ENCODE measurements at places on chromosomes 12 and 14. TPM values are rescaled to one million over a fixed set of nuclear protein-coding genes. Genes with fewer than 3 reads are reported as not detected.

GRCh38 chr12:62862259-62862881, 72.6 kb downstream of the PPM1H start:
- DNase-seq, result peak; percentile 38

Gene CHGA
- 0.52 TPM for total RNA-seq

GRCh38 chr12:607541-608001, 55.7 kb downstream of the NINJ2 start:
- DNase-seq, result peak; percentile 64

- DNase-seq, result peak; percentile 88
Observed at GRCh38 chr12:12010277-12011039, 60.3 kb upstream of the BCL2L14 start.

Gene AMN
- not detected for total RNA-seq

DNA sequence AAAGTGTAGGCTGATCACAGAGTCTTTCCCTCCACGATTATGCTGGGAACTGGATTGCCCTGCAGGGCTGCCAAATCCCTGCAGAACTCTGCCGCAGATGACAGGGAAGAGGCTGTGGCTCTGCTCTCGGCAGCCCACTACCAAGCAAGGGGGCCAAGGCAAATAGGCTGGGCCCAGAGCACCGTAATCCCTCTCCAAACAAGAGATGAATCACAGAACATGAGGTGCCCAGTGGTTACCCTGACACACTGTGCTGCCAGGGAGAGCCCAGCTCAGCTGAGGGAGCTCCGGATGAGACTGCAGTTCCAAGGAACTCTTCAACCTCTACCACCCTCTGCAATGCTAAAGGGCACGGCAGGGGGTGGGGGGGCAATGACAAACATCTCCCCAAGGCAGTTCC, 33.9 kb downstream of the STON2 start:
- peak; percentile 36 for DNase-seq

DNA sequence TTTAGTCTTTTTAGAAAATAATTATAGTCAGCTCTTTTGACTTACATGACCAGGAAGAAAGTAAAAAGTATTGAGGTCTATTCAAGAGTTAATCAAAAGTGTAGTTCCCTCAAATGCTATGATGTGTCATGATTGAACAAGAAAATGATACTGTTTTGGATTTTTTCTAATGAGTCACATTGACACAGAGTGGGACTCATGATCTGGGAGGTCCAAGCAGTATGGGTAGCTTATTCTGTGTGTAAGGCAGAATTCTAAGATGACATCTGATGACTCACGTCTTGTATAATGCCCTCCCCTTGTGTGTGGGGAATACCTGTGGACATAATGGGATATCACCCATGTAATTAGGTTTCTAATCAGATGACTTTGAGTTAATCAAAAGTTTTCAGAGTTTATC, 178.1 kb upstream of the DDHD1 start:
- DNase-seq, result peak; percentile 98

Gene C1RL
- total RNA-seq, result 34.6 TPM

GRCh38 chr14:104200591-104200990, 62.2 kb downstream of the KIF26A start:
- no peak for DNase-seq

DNA sequence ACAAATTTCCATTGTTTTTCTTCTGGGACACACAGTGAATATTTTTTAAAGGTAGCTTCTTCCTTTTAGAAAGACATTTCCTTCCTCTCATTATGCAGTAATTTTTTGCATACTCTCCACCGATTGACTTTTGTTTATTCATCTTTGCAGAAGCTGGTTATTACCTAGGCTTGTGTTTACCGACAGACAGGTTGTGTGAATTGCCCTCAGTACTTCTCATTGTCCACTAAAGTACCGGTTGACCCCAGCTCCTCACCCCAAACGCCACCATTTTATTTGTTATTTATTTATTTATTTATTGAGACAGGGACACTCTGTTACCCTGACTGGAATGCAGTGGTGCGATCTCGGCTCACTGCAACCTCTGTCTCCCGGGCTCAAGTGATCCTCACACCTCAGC, 63.4 kb upstream of the MYL2 start:
- no peak for DNase-seq

DNA sequence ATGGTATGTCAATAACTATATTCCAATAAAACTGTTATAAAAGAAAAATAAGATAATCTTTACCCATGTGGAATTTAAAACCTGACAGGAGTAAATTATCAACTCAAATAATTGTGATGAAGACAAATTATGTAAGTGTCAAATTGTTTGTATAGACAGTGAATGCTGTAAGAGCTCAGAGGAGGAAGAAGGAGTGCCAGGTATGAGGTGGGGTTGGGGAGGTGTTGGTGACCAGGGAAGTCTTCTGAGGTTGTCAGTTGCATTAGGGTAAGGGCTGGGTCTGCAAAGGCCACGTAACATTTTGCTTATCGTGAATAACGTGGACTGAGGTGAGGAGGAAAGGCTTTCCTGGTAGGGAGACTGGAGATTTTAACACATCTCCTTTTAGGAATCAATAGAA, 2.5 kb upstream of the MAX start:
- no peak for DNase-seq

DNA sequence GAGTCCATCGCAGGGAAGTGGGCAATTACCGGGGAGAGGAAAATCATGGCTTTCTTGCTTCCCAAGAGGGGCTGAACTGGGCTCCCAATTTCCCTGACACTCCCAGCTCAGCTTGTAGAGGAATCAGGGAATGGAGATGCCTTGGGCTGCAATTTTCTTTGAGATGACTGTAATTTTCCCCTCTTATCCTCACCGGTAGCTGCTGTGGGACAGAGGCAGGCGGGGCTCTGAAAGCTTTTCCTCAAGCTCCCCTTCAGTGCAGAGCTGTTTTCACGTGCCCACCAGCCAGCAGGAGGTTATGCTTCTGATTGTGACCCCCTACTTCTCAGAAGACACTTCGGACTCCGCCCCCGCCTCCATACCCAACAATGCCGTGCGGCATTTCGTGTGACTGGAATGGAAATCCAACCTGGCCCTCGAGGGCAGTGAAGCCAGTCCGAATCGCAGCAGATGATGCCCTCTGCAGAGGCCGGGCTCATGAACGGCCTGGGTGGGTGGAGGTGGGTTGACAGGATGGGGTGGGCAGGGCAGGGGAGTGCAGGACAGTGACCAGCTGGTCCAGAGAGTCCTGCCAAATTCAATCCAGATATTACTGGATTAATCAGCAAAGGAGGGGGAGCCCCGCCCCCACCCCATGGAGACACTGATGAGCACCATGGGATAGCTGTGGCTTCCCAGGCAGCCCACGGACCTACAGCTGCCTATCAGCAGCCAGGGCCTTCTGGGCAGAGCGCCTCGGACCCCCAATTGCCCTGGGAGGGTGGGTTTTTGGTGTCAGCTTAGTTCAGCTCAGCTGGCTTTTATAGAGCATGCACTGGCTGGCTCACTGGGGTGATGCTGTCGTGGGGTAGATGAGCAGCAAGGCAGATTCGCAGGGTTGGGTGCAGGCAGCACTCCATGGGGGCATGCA, 37.6 kb downstream of the RTL1 start:
- DNase-seq, result no peak

Gene RFX4
- total RNA-seq, result not detected

GRCh38 chr12:120221576-120221900, 20.6 kb upstream of the RPLP0 start:
- DNase-seq, result no peak

DNA sequence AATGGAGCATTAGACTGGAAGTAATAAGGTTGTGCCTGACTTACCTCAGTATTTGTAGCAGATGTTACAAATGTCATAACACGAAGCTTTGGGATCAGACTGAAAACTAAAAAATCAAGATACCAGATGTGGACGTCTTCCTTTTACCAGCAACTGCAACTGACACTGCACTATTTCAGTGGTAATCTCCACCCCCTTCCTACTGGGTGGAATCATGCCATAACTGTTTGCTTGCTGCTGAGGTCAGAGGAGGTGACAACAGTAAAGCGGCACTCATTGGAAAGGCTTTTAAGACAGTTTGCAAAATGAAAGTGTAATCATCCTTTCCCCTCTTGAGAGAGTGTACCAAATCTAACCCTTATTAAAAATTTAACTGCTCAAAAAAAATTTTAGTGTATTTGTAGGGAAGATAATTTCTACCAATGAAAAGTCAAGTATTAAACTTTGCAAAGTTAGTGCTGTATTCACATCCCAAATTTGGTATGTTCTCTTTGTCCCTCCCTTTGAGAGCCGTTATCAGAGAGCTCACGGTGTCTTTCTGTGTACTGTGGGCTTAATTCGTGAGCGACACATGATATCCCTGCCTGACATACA, 420.7 kb downstream of the NPAS3 start:
- no peak for DNase-seq

- no peak for DNase-seq
Observed at GRCh38 chr14:104108570-104109541, 23.4 kb downstream of the ASPG start.

GRCh38 chr14:90274019-90274418, 17.7 kb downstream of the PSMC1 start:
- DNase-seq, result no peak

DNA sequence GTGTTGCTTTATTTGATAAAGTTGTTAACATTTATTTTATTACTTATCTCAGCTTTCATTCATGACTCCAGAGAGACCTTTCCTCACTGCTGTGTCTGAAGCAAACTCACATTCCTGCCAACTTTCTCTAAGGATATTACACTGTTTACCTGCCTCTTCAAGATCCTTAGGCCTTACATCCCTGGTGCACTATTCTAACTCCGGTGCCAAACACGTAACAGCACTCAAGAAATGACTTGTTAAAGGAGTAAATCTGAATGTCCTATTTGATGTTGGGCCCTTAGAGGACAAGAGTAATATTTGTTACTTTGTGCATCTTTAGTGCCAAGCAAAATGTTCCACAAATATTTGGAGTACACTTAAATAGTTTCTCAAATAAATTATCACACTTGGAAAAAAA, 324.1 kb upstream of the FLRT2 start:
- DNase-seq, result no peak

- no peak for DNase-seq
Observed at GRCh38 chr12:62613081-62613480, 146.5 kb downstream of the MON2 start.

Gene IL26
- not detected for total RNA-seq

DNA sequence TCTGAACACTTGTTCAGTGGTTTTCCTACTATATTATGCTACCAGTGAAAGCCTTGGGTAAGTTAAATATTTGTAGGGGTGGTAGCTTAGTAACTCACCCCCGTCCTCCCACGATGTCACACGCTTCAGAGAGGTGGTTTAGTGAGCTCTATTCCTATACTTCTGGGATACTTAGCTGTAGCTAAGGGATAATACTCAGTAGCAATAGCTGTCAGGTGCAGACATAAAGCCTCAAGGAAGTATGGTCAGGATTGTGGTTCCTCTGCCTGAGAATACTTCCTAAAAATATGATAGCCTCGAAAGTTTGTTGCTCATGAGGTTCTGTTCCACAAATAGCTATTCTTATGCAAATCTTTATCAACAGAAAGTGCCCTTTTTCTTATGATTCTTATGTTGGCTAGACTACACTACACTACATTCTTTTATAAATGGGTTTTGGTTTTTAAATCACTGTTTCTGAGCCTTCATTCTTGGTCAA, 11.9 kb downstream of the DLST start:
- no peak for DNase-seq

DNA sequence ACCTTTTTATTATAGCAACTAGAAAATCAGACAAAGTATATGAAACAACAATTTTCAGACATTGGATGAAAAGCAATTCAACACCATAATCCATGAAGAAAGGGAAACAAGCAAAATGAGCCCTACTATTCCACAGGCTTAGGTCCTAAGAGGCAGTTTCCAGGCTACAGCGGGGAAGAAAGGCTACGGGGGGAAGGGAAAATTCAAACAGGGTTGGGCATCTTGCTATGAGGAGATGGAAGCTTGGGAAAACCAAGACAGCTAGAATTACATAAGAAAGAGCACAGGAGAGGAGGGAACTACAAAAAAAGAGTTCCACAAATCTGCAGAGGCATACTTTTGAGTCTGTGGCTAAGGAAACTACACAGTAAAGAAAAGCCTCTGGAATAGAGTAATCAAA, 356.0 kb upstream of the CLEC14A start:
- no peak for DNase-seq

DNA sequence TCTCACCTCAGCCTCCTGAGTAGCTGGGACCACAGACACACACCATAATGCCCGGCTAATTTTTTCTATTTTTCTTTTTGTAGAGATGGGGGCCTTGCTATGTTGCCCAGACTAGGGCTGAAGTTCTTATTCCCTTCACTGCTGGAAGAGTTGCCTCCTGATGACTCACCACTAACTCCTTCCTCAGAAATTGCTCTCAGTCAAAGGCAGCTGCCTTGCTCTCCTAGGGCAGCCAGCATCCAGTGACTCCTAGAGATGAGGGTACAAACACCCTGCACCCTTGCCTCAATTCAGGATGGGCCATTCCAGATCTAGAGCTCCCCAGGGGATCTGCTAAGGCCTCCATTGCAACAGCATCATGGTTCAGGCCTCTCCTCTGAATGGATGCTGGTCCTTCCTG, 54.0 kb upstream of the RASSF8 start:
- DNase-seq, result no peak

DNA sequence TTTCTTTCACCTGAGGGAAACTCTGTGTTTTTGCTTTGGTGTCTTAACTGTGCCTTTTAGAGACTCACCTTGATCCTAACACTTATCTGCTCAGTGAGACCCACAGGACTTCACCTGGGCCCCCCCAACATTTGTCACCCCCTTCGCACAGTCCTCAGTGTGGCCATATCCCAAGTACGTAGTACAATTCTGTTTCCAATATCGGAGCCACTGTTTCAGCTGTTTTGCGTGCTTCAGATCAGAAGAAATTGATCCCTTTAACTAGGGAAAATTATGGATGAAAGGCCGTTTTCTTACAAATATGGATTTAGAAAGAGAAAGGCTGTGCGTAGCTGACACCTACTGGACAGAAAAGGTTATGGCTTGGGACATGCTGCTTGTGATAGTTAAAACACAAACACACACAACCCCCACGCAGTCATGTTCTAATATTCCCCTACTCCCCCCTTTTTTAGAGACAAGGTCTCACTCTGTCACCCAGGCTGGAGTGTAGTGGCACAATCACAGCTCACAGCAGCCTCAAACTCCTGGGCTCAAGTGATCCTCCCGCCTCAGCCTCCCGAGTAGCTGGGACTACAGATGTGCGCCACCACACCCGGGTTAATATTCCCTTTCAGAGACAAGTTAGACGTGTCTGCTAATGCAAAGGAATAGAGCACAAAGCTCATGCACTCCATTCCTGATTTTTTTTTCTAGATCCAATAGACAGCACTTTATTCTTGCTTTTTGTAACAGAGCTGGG, 3.6 kb upstream of the SLC7A8 start:
- DNase-seq, result peak; percentile 44

- no peak for DNase-seq
Observed at GRCh38 chr12:8143261-8143660, 13.6 kb upstream of the ZNF705A start.

Gene FOXN4
- total RNA-seq, result not detected
